ENCODE measurements at places on chromosomes 3 and 15.

GRCh38 chr15:93189561-93189960 lies 100.5 kb upstream of the RGMA start:
- DNase-seq = no peak

DNA sequence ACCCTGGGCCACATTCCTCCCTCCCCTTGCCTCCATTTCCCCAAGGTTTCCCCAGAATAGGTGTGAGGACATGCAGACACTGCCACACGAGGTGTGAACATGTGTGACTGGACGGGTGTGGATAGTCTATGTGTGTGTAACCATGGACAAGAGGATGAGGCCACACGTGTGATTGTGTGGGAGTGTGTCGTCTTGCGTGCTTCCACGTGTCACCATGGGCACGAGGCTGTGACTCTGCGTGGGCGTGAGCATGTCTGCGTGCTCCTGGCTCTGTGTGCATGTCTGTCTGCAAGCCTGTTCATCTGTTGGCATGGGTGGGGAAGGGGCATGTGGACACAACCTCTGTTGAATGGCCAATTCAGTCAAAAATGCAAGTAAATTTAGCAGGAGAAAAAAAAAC lies 6.2 kb upstream of the MYL3 start:
- DNase-seq = no peak

GRCh38 chr3:42084586-42084985 lies 6.6 kb upstream of the TRAK1 start:
- no peak for DNase-seq

- DNase-seq = no peak
Observed at GRCh38 chr3:26460985-26461384, 161.6 kb upstream of the LRRC3B start.

DNA sequence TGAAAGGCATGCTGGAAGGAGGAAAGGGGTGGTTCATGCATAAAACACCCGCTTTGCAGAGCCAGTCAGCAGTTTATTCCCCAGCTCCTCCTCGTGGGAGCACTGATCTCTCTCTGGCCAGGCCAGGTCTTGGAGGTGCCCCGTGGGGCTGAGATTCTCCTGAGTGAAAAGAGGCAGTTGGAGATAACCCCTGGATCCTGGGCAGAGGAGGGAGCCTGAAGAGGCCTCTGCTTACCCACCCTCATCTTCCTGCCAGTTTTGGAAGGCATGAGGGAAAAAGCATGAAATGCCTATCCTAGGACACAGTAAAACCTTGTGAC lies 108.3 kb downstream of the SEMA5B start:
- DNase-seq = no peak

GRCh38 chr3:56918111-56918568 lies 116.4 kb upstream of the ARHGEF3 start:
- no peak for DNase-seq

DNA sequence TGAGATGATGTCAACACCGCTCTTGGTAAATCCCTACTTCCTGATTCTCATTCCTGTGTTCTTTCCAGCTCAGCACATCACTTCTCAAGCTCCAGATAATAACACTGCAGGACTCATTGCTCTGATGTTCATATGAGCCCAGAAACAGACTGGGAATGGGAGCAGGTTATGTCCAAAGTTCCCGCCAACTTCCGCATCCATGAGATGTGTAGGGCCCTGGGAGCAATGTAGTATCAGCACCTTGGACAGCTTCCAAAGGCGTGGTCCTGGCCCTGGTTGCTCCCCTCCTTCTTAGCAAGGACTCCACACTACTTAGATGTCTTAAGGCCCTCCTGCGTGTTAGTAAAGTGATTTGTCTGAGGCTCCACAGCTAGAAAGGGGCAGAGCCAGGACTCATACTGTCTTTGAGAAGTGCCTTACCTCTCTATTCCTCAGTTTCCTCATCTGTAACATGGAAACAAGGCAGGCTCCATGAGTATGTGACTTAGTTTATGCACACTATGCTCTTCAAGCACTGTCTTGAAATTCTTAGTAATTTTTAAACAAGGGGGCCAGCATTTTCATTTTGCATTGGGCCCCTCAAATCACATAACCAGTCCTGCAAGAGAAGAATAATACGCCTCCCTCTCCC lies 27.9 kb upstream of the SLC6A1 start:
- DNase-seq = no peak

GRCh38 chr3:88336894-88337293 lies 187.1 kb downstream of the C3orf38 start:
- DNase-seq = no peak
